H7 (cell line): ENCODE measurements at places on chromosomes 12 and 14. TPM values are rescaled to one million over a fixed set of nuclear protein-coding genes. Genes with fewer than 3 reads are reported as not detected.

- DNase-seq, result no peak
These were observed 30.8 kb downstream of the LEMD3 start for GRCh38 chr12:65200007-65200665.

DNA sequence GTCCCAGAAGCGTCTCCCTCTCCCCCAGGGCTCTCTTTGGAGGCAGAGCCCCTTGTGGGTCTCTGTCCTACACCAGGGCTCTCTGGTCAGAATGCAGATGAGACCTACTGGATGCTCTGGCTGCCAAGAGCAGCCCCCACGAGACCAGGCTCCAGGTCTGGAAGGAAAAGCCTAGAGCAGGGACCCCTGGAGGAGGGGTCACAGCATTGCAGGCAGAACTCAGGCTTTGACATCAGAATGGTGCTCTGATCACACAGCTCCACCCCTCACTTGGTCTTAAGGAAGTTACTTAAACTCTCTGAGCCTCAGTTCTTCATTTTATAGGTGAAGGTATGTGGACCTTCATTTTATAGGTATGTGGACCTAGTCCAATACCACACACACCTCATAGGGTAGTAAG, 83.1 kb downstream of the ARL6IP4 start:
- DNase-seq, result peak; percentile 92

DNA sequence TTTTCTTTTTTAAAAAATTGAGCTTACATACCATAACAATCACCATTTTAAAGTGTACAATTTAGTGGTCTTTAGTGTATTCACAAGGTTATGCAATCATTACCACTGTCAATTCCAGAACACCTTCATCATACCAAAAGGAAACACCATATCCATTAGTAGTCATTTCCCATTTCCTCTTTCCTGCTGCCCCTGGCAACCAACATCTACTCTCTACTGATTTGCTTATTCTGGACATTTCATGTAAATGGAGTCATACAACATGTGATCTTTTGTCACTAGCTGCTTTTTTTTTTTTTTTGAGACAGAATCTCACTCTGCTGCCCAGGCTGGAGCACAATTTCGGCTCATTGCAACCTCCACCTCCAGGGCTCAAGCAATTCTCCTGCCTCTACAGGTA, 66.8 kb upstream of the CFL2 start:
- DNase-seq, result no peak

DNA sequence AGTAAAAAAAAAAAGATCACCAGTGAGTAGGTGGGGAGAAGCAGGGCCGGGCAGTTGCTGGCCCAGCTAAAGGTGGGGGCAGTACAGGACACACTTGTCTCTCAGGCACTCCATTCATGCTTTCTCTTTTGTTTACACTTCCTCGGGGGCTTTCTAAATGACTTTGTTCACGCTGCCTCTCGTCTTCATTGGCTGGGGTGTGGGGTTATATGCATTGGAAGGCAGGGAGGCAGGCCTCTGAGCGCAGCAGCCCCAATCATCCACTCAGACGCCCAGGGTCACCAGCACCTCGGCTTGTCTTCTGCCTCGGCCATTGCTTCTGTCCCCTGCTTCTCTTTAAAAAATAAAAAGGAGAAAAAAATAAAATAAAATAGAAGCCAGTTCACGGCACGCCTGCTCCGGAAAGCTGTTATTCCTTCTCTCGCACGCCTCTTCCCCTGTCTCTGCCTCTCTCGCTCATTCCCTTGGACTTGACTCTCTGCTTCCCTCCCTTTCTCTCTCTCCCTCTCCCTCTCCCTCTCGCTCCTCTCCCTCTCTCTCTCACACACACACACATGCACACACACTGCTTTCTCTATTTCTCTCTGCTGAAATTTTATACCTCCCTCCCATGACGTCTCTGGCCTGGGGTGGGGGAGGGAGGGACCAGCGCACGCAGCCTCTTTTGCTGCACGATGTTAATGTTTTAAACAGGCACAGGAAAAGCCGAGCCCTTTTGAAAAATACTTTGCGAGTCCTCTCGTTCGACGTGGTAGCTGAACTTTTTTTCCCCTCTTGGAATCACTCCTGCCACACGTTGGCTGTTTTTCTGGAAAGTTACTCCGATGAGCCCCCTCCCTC, at the start of gene TGFB3:
TGFB3 (minus strand) TSS at position 570 of the 840 bp plus-strand sequence. CDS start 1,102 bp downstream, outside the sequence.
- peak; percentile 76 for DNase-seq

GRCh38 chr14:20775901-20776300, 5.2 kb upstream of the RNASE6 start:
- DNase-seq, result no peak

GRCh38 chr12:130160711-130161231, 1.5 kb upstream of the FZD10 start:
- DNase-seq, result peak; percentile 75

TGM1 gene
- total RNA-seq, result 0.21 and 3.1 TPM in 2 replicates
